ENCODE measurements at places on chromosomes 6 and 20. TPM values are rescaled to one million over a fixed set of nuclear protein-coding genes. Genes with fewer than 3 reads are reported as not detected.

DNA sequence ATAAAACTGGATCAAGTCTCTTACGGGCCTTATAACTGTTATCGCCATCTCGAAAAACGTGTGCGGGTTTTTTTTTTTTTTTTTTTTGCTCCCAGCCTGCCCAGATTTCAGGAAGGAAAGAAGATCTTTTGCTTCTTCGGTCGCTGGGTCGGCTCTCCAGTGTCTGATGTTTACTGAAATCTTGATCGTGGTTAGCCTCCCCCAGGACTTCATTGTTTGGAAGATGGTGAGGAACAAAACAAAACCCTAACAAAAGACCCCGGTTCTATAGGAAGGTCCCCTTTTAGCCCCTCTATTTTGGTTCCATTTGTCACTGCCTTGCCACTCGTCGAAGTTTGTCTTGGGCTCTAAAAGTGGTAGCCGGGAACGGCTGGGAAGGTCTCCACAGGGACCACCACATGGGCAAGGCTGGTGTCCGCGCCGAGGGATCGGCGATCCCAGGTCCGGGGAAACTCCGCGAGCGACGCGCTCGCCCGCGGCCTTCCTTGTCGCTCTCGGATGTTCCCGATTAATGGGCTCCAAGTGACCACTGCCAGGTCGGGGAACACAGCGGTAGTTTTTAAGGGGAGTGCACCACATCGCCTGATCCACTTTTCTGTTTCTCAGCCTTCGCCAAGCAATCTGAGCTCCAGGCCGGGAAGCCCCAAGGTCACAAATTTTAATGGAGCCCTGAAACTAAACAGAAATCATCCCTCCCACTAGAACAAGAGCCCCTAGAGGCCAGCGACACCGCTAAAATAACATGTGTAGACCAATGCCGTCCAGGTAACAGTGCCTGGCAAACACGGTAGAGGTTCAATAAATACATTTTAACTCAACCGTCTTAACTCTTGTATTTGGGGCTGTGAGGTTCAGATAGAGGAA, 27.0 kb downstream of the TRIM27 start:
- no peaks in the 10 kb centered on the region for H3K36me3 ChIP-seq
- no peaks in the 10 kb centered on the region for H3K27me3 ChIP-seq
- peak overlapping the region; percentile 99 for H3K27ac ChIP-seq
- DNase-seq: peak; percentile 79
- peaks cover 8% of the 10 kb centered on the region for H3K4me1 ChIP-seq

DNA sequence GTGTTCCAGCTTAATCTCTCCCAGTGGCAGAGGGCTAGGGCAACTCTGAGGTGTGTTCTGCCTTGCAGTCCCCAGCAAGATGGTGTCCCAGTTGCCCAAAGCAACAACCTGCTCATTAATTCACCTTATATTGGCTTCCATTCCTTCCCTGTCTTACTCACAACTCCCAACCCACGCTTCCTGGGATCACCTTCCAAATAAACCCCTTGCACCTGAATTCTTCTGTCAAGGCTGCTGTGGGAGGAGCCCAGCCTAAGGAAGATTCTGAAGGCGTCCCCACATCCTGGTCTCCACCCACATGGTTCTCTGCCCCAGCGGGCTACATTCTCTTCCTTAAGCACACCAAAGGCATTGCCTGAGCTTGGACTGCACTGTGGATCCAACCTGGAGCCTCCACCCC, 116.6 kb upstream of the MAFB start:
- H3K36me3 ChIP-seq: no peaks in the 10 kb centered on the region
- H3K4me1 ChIP-seq: no peaks in the 10 kb centered on the region
- H3K4me3 ChIP-seq: no peak overlapping the region
- H3K27ac ChIP-seq: no peak overlapping the region

DNA sequence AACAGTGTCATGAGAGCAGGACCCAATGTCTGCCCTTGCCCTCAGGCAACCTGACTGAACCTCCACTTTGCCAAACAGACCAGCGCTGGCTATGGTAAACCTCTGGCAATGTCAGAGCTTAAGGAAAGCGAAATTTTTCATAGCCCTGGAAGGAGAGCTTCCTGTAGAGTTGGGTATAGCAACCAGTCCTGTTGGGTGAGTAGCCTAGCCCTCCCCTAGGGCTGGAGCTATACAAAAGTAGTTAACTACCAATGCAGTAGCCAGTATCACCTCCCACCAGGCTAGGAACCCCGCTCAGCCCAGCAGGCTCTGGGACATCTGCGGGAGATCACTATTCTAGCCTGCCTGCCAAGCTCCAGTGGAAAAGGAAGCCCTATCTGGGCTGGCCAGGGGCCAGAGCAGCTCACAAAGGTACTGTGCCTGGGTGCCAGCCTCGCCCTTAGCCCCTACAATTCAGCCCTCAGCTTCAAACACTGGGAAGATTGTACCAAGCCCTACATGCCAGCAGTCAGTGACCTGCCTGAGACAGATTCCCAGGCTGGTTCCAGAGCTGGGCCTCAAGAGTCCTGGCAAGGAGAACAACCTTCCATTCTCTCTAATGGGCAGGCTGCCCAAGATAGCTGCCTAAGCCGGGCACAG, 7.9 kb downstream of the WFDC3 start:
- no peaks in the 10 kb centered on the region for H3K36me3 ChIP-seq
- H3K4me1 ChIP-seq: peaks cover 14% of the 10 kb centered on the region
- H3K4me3 ChIP-seq: no peak overlapping the region
- H3K27ac ChIP-seq: no peak overlapping the region
- no peak for DNase-seq

DNA sequence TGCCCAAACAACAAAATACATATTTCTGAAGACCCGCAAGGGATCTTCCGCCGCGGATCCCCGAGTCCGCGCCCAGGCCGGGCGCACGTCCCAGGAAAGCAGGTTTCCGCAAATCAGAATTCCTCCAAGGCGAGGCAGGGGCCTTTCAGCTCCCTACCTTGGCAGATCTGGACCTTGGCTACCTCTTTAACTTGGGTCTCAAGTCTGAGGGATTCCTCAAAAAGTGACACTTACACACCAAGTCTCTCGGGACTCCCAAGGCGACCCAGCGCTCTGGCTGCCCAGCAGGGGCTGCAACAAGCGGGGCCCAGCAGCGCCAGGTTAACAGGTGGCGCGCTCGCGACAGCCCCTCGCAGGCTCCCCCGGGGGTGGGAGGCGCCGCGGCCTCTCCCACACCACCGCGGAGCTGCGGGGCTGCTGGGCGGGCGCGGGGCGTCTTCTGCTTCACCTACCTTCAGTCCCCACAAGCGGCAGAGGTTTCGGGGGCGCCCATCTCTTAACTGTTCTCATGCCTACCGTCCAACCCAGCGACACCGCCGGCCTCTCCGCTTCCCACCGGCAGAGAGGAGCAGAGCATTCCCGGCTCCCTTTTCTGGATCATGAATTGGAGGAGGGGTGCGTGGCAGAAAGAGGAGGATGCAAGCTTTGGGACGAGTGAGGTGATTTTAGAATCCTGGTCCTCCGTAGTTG, 414 bp downstream of the SIM1 start:
- H3K36me3 ChIP-seq: no peaks in the 10 kb centered on the region
- peaks cover 99% of the 10 kb centered on the region for H3K27me3 ChIP-seq
- DNase-seq: no peak
- H3K4me3 ChIP-seq: no peak overlapping the region
- no peak overlapping the region for H3K27ac ChIP-seq

- peaks cover 61% of the 10 kb centered on the region for H3K4me1 ChIP-seq
- DNase-seq: no peak
- H3K4me3 ChIP-seq: peak overlapping the region; percentile 42
- no peaks in the 10 kb centered on the region for H3K27me3 ChIP-seq
These were observed 1.5 kb downstream of the SIRPA start for GRCh38 chr20:1896484-1897258.

DNA sequence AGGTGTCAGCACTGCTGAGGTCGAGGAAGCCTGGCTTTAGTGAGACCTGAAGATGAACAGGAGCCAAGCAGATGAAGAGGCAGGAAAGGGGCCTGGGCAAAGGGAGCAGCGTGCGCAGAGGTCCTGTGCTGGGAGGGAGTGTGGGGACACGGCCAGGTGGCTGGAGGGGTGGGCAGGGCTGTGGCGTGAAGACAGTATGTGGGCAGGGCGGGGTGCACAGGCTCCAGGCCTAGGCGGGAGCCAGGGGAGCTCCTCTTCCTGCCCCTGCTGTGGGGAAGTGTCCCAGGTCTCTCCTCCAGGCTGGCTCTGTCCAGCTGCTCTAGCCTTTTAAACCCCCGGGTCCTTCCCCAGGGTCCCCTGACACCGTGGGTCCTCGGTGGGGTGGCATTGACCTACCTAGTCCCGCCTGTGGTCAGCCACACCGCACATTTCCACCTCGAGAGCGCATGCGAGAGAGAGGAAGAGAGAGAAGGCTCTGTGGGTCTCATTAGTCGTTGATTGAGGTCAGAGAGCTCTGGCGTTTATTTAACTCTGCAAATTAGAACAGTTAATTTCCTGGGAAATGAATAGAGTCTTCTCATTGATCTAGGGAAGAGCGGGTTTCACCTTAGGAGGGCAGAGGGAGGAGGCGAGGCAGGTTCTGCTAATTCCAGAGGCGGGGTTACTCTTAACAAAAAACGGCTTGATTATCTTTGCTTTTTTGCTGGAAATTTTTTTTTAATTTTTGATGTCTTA, 68.8 kb downstream of the CDH4 start:
- no peaks in the 10 kb centered on the region for H3K27me3 ChIP-seq
- no peak overlapping the region for H3K27ac ChIP-seq
- no peak overlapping the region for H3K4me3 ChIP-seq
- no peak for DNase-seq

- no peak overlapping the region for H3K4me3 ChIP-seq
- peak; percentile 43 for DNase-seq
These were observed 271.4 kb downstream of the EYA4 start for GRCh38 chr6:133512410-133513016.

DNA sequence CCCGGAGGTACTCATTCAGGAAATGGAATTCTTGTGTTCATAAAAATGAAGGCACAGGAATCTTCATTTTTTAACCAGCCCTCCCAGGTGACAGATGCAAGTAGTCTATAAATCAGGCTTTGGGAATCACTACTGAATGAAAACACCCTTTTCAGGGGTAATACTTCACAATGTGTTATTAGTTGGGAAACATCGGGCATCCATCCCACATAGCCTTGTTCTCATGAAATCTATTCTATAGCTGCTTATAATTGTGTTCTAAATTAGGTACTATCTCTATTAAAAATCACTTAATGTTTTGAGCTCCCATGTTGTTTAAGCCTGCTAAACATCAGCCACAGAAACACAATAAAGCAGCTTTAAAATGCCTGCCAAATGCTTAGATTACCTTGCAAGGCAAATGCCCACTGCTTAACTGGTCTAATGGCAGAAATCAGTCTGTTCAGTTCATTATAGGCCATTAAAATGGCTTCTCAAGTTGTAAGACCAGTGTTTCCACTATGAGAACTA, 94.9 kb downstream of the L3MBTL3 start:
- H3K4me1 ChIP-seq: no peaks in the 10 kb centered on the region
- H3K4me3 ChIP-seq: no peak overlapping the region
- no peaks in the 10 kb centered on the region for H3K27me3 ChIP-seq

- no peaks in the 10 kb centered on the region for H3K36me3 ChIP-seq
- DNase-seq: no peak
- H3K4me3 ChIP-seq: no peak overlapping the region
- no peak overlapping the region for H3K27ac ChIP-seq
- H3K4me1 ChIP-seq: no peaks in the 10 kb centered on the region
- peaks cover 4% of the 10 kb centered on the region for H3K27me3 ChIP-seq
These were observed 139.9 kb downstream of the RPS12 start for GRCh38 chr6:132954222-132954621.

GRCh38 chr6:148466158-148466557, 123.5 kb downstream of the SASH1 start:
- no peaks in the 10 kb centered on the region for H3K36me3 ChIP-seq
- no peaks in the 10 kb centered on the region for H3K4me1 ChIP-seq
- no peak overlapping the region for H3K27ac ChIP-seq
- DNase-seq: no peak
- no peak overlapping the region for H3K4me3 ChIP-seq

DNA sequence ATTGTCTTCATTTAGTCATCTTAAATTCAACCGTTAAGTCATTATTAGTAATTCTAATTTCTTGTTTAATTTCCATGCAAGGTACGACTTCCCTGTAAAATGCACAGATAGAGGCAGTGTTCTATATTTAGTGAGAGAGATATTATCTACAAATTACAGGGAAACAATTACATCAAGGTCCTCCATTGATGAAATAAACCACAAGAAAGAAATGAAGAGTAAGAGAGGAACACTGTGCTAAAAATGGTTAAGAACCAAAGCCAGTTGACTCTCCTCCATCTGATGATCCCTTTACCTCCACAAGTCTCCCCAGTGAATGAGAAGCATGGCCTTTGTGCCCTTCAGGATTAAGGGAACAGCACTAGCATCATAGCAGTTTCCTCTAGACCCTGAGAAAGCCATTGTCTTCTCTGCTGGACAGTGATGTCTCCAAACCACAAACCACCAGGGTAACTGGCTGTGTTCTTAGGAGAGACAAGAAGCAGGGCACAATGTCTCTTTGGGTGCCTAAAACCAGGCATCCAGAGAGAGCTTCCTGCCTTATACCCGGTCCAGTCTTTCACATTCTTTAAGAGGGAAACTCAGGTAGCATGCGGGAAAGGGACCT, 38.1 kb downstream of the IRF4 start:
- no peak overlapping the region for H3K4me3 ChIP-seq
- no peaks in the 10 kb centered on the region for H3K27me3 ChIP-seq
- no peak for DNase-seq
- no peak overlapping the region for H3K27ac ChIP-seq
- no peaks in the 10 kb centered on the region for H3K4me1 ChIP-seq

- H3K4me3 ChIP-seq: no peak overlapping the region
- H3K4me1 ChIP-seq: no peaks in the 10 kb centered on the region
- no peaks in the 10 kb centered on the region for H3K36me3 ChIP-seq
These were observed 531.8 kb upstream of the EYS start for GRCh38 chr6:66238851-66239250.

- H3K4me3 ChIP-seq: no peak overlapping the region
- H3K36me3 ChIP-seq: no peaks in the 10 kb centered on the region
- H3K4me1 ChIP-seq: no peaks in the 10 kb centered on the region
- no peaks in the 10 kb centered on the region for H3K27me3 ChIP-seq
These were observed 8.0 kb upstream of the KIF16B start for GRCh38 chr20:16581241-16581640.

DNA sequence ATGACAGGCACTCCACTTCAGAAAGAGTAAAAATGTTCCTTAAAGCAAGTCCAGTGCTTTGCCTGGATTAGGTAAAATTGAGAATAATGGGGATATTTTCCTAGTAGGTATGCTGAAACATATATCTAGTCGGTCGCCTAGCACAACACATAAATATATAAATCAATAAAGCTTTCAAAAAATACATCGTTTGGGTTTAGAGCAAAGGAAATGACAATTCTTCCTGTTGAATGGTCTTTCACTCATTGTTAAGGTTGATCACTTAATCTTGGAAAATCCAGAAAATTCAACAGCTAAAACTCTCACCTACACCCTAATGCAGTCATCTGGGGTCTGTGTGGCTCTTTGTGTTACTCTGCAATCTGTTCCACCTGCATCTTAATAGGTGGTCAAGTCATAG, 13.9 kb downstream of the HAO1 start:
- H3K4me1 ChIP-seq: no peaks in the 10 kb centered on the region
- no peak for DNase-seq
- H3K27me3 ChIP-seq: no peaks in the 10 kb centered on the region
- no peak overlapping the region for H3K4me3 ChIP-seq

Gene PRRT1
- 2.0 TPM for total RNA-seq

Gene FAM83C
- total RNA-seq: not detected

Gene LTV1
- total RNA-seq: 23.7 TPM

Gene CST2
- 20.5 TPM for total RNA-seq

Gene FOXF2
- total RNA-seq: 1.2 TPM

Gene SMOC2
- 24.2 TPM for total RNA-seq

Gene HIVEP1
- total RNA-seq: 13.0 TPM

Gene TNNC2
- 8.4 TPM for total RNA-seq
